ENCODE measurements at places on chromosomes 6 and 20.

GRCh38 chr6:11729076-11729475 is 49.5 kb downstream of the ADTRP start:
- no peaks in the 10 kb centered on the region for H3K27me3 ChIP-seq
- no peaks in the 10 kb centered on the region for H3K36me3 ChIP-seq
- H3K27ac ChIP-seq, result no peak overlapping the region
- no peaks in the 10 kb centered on the region for H3K4me1 ChIP-seq
- DNase-seq, result no peak

DNA sequence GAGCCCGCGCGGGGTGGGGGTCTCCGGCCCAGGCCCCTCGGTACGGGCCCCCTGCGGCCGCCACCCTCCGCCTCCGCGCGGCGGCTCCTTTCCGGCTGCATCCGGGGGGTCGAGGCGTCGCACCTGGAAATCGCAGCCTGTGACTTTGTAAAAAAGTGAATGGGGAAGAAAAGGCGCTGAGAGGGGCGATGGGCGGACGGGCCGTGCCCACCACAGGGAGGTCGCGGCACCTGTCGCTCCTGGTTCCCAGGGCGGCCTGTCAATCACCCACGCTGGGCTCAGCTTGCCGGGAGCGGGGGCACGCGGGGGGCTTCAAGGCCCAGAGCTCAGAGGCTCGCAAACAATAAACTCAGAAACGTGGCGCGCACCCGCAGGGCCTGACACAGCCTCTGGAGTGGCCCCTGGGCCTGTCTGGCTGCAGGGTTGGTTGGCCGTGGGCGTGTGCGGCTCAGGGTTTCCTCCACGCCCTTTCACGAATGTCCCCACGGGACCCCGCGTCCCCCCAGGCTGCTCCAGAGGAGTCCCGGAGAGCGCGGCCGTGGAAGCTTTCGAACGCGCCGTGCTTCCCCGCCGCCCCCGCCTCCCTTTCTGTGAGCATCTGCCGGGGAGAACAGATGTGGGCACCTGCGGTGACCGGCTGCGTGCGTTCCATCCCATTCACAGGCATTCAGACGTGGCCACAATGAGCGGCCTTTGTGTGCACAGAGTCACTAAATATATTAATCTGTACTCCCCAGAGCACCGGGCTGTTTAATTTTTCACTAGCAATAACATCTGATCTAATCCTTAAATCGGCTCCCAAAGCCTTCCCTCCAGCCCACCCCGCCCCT is 6.1 kb upstream of the DLL1 start:
- peaks cover 70% of the 10 kb centered on the region for H3K27me3 ChIP-seq
- DNase-seq, result no peak
- no peak overlapping the region for H3K4me3 ChIP-seq
- peaks cover 9% of the 10 kb centered on the region for H3K4me1 ChIP-seq
- H3K36me3 ChIP-seq, result no peaks in the 10 kb centered on the region

DNA sequence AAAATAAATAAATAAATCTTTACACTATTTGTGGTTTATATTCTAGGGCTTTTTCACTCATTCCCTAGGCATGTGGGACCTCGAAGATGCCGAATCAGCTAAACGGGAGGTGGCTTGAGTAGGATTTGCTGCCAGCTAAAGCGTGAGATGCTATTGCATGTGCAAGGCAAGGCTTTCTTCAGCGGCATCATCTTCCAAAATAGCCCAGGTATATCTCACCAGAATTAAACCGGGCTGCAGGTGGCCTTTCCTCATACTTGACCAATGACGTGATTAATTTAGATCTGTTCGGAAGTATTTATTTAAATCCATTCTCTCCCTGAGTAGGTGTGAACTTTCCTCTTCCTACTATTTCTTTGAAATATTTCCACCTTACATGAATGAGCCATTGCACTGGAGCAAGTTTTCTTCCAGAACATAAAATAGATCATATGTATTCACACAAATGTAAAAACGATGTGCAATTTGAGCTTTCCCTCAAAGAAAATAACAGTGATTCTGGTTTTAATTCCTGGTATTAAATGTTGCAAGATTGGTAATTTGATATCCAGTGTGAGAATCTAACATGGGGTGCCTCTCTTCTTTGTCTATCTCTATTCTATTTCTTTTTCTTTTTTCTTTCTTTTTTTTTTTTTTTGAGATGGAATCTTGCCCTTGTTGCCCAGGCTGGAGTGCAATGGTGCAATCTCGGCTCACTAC is 24.3 kb upstream of the ZNF217 start:
- DNase-seq, result no peak
- no peaks in the 10 kb centered on the region for H3K36me3 ChIP-seq
- no peaks in the 10 kb centered on the region for H3K27me3 ChIP-seq
- no peak overlapping the region for H3K4me3 ChIP-seq
- H3K27ac ChIP-seq, result no peak overlapping the region
- H3K4me1 ChIP-seq, result peaks cover 19% of the 10 kb centered on the region

GRCh38 chr20:43961541-43962471 is 47.2 kb downstream of the TOX2 start:
- no peaks in the 10 kb centered on the region for H3K36me3 ChIP-seq
- no peak for DNase-seq
- peaks cover 7% of the 10 kb centered on the region for H3K4me1 ChIP-seq
- no peak overlapping the region for H3K27ac ChIP-seq

GRCh38 chr6:85079761-85080160 is 315.4 kb upstream of the TBX18 start:
- H3K27me3 ChIP-seq, result no peaks in the 10 kb centered on the region
- no peak overlapping the region for H3K27ac ChIP-seq
- H3K4me1 ChIP-seq, result peaks cover 6% of the 10 kb centered on the region
- H3K4me3 ChIP-seq, result no peak overlapping the region
- H3K36me3 ChIP-seq, result no peaks in the 10 kb centered on the region
- DNase-seq, result no peak

- H3K27ac ChIP-seq, result no peak overlapping the region
- no peak for DNase-seq
- H3K4me1 ChIP-seq, result no peaks in the 10 kb centered on the region
- no peak overlapping the region for H3K4me3 ChIP-seq
- no peaks in the 10 kb centered on the region for H3K36me3 ChIP-seq
Measured at GRCh38 chr6:156752666-156753301, 24.4 kb upstream of the ARID1B start.

- H3K36me3 ChIP-seq, result no peaks in the 10 kb centered on the region
- no peak overlapping the region for H3K4me3 ChIP-seq
Measured at GRCh38 chr6:34729631-34730470, 27.5 kb upstream of the SNRPC start.

DNA sequence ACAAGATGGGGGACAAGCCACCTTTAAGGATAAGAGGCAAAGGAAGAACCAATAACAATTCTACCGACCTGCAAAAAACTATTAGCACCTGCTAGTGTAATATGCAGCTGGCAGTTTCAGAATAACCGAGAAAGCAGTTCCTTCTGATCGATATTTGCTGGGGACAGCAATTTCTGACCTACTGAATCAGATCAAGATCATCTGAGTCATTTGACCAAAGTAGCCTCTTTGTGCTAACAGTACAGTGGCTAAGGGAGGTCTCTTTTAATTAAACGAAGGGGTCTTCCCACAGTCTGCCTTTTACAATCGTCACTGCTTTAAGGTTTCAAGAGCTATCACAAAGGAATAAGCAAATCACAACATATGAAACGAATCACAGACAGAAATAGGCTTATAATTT is 318.9 kb downstream of the BTBD9 start:
- no peak for DNase-seq
- H3K4me3 ChIP-seq, result no peak overlapping the region
- H3K27ac ChIP-seq, result no peak overlapping the region
- H3K36me3 ChIP-seq, result no peaks in the 10 kb centered on the region
- no peaks in the 10 kb centered on the region for H3K4me1 ChIP-seq
- no peaks in the 10 kb centered on the region for H3K27me3 ChIP-seq

GRCh38 chr20:59042796-59043631 is 428 bp upstream of the PRELID3B start:
- H3K36me3 ChIP-seq, result peaks cover 2% of the 10 kb centered on the region
- DNase-seq, result peak; percentile 65
- H3K4me3 ChIP-seq, result peak overlapping the region; percentile 83
- H3K27me3 ChIP-seq, result no peaks in the 10 kb centered on the region

DNA sequence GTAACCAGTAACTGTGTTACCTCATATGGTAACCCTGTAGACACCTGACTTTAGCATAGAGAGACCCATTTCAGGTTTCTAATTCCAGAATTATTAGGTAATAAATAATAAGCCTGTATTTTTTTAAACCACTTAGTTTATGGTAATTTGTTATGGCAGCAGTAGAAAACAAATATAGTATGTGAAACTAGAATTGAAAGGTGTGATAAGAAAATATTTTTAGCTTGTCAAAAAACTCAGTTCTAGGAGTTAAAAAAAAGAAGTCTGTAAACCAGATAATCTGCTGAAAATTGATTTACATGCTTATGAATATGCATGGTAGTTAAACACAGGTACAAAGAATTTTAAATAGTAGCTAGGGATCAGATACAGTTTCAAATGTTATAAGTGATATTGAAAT is 695.0 kb upstream of the GJE1 start:
- no peak overlapping the region for H3K4me3 ChIP-seq
- H3K27me3 ChIP-seq, result no peaks in the 10 kb centered on the region
- H3K4me1 ChIP-seq, result no peaks in the 10 kb centered on the region
- no peak overlapping the region for H3K27ac ChIP-seq

Data from astrocyte (in vitro differentiated cells and primary cell).